ENCODE measurements at places on chromosomes 16 and 17. TPM values are rescaled to one million over a fixed set of nuclear protein-coding genes. Genes with fewer than 3 reads are reported as not detected.

- no peak for DNase-seq
Measured at GRCh38 chr17:284676-285355, 67.8 kb downstream of the RPH3AL start.

DNA sequence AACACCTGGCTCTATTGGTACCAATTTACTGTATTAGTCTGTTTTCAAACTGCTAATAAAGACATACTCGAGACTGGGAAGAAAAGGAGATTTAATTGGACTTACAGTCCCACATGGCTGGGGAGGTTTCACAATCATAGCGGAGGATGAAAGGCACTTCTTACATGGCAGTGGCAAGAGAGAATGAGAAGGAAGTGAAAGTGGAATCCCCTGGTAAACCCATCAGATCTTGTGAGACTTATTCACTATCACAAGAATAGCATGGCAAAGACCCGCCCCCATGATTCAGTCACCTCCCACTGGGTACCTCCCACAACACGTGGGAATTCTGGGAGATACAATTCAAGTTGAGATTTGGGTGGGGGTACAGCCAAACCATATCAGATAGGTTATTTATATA lies 22.6 kb upstream of the GOSR1 start:
- peak; percentile 60 for DNase-seq

GRCh38 chr17:8698162-8698971 lies 46.3 kb downstream of the CCDC42 start:
- DNase-seq = no peak

DNA sequence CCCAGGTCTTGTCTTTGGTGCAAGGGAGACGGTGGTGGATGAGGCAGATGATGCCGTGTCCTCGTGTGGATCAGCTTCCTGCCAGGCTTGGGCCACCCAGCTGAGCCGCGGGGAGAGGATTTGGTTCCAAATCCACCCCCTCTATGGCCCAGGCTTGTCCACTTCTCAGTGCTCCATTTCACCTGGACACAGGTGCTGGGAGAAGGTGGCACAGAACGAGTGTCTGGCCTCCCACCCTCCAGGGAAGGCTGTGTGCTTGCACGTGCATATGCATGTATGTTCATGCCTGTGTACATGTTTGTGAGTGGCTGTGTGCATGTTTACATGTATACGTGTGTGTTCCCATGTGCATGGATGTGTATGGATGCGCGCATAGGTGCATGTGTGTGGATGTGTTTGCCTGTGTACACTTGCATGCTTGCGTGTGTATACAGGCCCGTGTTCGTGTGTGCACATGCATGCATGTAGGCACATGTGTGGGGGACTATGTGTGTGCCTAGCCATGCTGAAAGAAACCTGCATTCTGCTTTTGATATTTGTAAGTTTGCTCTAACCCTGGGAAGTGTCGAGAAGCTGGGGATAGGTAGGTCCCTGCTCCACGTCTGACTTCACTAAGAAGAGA lies 196.3 kb downstream of the IRF8 start:
- no peak for DNase-seq

Gene TCAP
- 1.9 TPM for total RNA-seq

Measured in Karpas-422 (cell line).